Activated CD4-positive, alpha-beta T cell treated with anti-CD3 and anti-CD28 coated beads, Interleukin-2, amount 50 U/mL, for 1 hour (primary cell): ENCODE measurements at places on chromosomes 11 and 22.

GRCh38 chr11:34870548-34871196 is 45.5 kb downstream of the APIP start:
- no peak for DNase-seq

- DNase-seq = no peak
Observed at GRCh38 chr11:28842716-28843115, 734.5 kb downstream of the METTL15 start.

GRCh38 chr22:38760477-38761201 is 4.8 kb upstream of the SUN2 start:
- DNase-seq = no peak

- DNase-seq = no peak
Observed at GRCh38 chr11:121564948-121565684, 112.3 kb upstream of the SORL1-AS1 start.

DNA sequence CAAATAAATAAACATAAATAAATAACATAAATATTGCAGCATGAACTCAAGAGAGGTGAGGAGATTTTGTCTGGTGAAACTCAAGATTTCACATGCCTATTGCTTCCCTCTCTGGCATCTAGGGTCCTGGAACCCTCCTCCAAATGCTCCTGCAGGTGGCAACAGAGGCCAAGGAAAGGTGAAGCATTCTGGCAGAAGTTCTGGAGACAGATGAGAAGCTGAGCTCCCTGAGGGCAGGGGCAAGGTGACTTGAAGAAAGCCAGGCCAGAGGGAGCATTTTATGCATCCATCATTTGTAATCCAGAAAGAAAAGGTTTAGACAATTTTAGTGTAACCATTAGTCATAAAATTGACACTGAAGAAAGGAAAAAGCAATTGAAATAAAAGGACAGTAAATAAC is 64.9 kb downstream of the ENDOD1 start:
- peak; percentile 62 for DNase-seq

GRCh38 chr11:126592496-126593410 is 237.3 kb downstream of the ST3GAL4 start:
- no peak for DNase-seq

- no peak for DNase-seq
Observed at GRCh38 chr11:113497066-113497910, 22.1 kb upstream of the DRD2 start.
